ENCODE measurements at places on chromosomes 11 and 22.

DNA sequence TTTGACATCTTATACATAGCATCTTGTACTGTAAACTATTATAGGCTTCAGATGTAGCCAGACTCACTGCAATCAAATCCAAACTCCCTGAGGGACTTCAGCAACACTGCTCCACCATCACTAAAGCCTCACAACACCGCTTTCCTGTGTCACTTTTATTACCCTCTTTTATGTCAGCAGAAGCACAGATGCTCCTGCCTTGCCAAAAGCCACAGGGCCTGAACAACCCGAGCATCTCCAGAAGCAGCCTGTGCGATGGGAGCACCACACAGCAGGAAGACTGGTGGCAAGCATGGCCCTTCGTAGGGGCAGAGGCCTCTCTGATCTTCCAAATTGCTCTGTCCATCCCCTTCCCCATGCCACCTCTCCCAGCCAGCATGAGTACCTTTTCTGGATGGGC is 22.9 kb downstream of the TMEM123 start:
- DNase-seq = no peak
- H3K27ac ChIP-seq = no peak overlapping the region
- H3K36me3 ChIP-seq = no peaks in the 10 kb centered on the region
- no peak overlapping the region for H3K4me3 ChIP-seq

DNA sequence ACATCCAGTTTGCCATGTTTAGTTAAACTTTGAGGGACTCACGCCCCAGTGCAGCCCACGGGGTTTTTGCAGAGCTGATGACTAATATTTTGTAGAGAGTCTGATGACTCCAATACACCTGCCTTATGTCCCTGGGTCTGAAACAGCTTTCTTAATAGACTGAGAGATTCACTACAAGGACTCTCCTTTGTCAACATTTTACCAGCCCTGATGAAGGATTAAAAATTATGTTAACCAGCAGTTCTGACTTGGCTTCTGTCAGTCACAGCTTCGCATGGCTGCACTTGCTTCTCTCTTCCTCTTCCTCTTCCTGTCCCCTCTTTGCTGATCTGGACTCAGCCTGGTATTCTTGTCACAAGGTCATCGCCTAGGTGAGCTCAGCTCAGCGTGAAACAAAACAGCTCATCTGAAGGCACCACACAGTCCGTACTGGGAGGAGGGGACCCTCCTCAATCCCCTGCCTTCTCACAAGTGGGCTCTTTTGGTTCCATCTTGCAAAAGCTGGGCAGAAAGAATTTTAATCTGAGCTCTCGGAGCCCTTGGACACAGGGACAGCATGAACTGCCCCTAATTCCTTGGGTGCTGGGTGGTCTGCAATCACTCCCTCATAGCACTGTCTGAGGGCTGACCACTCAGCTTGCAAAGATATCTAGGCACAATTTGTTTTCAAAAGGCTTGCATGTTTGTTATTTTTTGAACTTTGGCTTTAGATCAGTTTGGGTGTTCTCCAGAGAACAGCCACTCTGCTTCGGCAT is 38.1 kb upstream of the POU2AF1 start:
- H3K36me3 ChIP-seq = no peaks in the 10 kb centered on the region
- H3K27me3 ChIP-seq = peaks cover 32% of the 10 kb centered on the region
- H3K27ac ChIP-seq = no peak overlapping the region
- no peak overlapping the region for H3K4me3 ChIP-seq
- H3K4me1 ChIP-seq = no peaks in the 10 kb centered on the region

GRCh38 chr11:117647872-117648271 is 149.1 kb downstream of the DSCAML1 start:
- no peaks in the 10 kb centered on the region for H3K36me3 ChIP-seq
- no peaks in the 10 kb centered on the region for H3K4me1 ChIP-seq
- H3K27me3 ChIP-seq = peaks cover 9% of the 10 kb centered on the region
- DNase-seq = no peak
- no peak overlapping the region for H3K4me3 ChIP-seq

DNA sequence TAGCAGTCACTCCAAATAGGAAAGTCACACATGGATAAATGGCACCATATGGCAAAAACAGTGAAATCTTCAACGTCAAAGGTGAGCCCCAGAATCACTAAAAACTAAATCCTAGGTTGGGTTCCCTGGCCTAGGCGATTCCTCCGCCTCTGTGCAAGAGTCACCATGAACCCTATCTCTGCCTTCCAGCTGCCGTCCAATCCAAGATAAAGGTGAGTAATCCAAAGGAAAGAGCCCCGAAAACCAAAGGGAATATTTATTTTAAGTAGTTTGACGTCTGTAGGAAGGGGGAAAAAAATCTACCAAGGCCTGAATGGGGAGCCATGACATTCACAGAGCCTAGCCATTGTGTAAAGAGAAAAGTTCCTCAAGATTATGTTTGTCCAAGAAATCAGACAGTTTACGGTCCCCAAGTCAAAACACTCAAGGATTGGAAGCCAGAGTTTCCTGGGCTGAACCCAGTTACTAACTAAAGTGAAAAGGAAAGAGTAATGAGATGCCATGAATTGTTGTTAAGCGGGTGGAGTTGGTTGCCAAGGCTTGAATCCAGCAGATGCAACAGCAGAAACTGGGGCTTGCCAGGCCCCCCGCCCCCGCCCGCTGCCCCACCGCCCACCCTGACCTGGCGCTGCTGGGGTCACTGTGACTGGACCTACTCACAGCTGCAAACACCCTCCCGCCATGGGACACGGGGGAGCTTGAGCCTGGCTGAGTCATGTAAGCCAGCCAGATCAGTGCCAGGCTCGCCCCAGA is 39.7 kb upstream of the ETS1 start:
- DNase-seq = no peak
- no peaks in the 10 kb centered on the region for H3K27me3 ChIP-seq
- H3K4me1 ChIP-seq = peaks cover 20% of the 10 kb centered on the region
- no peak overlapping the region for H3K27ac ChIP-seq
- H3K4me3 ChIP-seq = no peak overlapping the region

DNA sequence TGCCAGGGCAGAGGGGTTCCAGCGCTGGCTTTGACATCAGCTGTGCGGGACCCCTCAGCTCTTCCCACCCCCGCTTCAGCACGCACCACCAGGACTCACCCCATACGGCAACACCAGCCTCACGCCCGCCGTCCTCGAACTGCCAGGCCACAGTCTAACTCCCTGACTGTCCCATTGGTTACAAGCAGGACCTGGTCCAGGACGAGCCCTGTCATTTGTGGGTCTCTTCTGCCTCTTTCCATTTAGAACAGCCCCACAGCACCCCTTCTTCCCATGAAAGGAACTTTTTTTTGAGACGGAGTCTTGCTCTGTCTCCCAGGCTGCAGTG is 81.7 kb downstream of the PHF21B start:
- H3K4me1 ChIP-seq = no peaks in the 10 kb centered on the region
- DNase-seq = no peak
- H3K4me3 ChIP-seq = no peak overlapping the region

DNA sequence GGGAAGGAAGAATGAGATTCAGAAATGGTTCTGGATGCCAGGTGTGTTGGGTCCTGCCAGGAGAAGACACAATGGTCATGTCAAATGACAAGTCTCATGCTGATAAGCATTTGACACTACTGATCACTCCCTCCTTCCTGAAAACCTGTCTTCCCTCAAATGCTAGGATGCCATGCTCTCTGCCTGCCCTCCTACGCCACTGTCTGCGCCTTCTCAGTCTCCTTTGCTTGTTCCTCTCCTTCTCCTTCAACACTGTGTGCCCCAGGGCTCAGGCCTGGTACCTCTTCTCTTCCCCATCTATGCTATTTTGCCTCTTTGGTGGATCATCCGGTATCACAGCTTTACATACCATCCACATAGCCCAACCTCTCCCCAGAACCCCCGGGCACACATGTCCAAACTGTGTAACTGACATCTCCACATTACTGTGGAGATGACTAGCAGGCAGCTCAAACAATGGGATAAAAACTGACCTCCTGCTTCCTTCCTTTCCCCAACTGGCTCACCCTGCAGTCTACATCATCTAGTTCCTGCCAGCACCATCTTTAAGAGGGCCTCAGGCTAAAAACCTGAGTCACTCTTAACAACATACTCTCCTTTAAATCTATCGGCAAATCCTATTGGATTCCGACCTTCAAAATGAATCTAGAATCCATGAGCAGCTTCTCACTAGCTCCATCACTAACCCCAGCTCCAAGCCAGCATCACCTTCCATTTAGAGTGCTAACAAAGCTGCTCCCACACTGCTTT is 8.2 kb downstream of the AP1B1 start:
- DNase-seq = peak; percentile 58
- no peak overlapping the region for H3K4me3 ChIP-seq
- H3K27ac ChIP-seq = no peak overlapping the region
- H3K4me1 ChIP-seq = no peaks in the 10 kb centered on the region
- H3K27me3 ChIP-seq = no peaks in the 10 kb centered on the region

DNA sequence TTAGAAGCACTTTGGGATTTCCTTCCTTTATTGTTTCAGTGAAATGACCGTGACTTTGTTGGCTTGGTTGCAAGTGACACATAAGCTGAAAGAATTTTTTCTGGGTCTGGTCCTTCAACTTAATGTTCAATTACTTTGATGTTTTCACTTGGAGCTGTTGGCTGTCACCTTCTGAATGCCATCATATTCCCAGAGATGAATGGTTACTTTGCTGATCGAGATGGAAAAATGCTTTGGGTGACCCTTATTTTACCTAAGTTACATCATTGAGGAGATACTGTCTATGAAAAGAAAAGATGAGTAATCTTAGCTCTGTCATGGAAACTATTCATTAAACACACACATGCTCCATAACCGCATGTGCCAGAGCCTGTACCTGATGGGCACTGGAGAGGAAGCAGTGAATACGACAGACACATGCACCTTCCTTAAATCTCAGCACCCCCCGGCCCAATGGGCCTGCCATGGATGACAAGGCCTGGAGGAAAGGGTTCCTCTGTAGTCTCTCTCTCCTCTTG is 76.9 kb downstream of the TENM4 start:
- no peaks in the 10 kb centered on the region for H3K27me3 ChIP-seq
- no peaks in the 10 kb centered on the region for H3K4me1 ChIP-seq
- H3K36me3 ChIP-seq = no peaks in the 10 kb centered on the region
- no peak overlapping the region for H3K4me3 ChIP-seq
- no peak for DNase-seq

GRCh38 chr11:66845876-66846212 is 2.6 kb downstream of the RCE1 start:
- H3K27me3 ChIP-seq = no peaks in the 10 kb centered on the region
- DNase-seq = no peak
- peaks cover 13% of the 10 kb centered on the region for H3K4me1 ChIP-seq
- no peak overlapping the region for H3K27ac ChIP-seq
- H3K36me3 ChIP-seq = no peaks in the 10 kb centered on the region

- no peak overlapping the region for H3K4me3 ChIP-seq
- no peak for DNase-seq
- H3K4me1 ChIP-seq = no peaks in the 10 kb centered on the region
- H3K27me3 ChIP-seq = no peaks in the 10 kb centered on the region
- peaks cover 5% of the 10 kb centered on the region for H3K36me3 ChIP-seq
These were observed 57.6 kb downstream of the RNF169 start for GRCh38 chr11:74806267-74806666.

DNA sequence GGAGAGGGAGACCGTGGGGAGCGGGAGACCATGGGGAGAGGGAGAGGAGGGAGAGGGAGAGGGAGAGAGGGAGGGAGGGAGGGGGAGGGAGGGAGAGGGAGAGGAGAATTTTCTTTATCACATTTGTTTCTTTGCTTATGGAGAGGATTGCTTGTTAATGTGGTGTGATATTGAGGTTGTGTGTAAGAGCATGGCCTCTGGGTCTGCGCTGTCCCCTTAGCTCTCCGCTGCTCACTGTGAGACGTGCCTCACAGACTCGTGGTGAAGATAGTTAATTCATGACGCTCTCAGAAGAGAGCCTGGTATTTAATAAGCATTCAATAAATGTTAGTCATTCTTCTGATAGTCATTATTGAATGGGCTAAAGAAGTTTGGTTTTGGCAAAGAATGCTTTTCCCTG is 26.2 kb downstream of the PPFIA1 start:
- H3K36me3 ChIP-seq = peaks cover 3% of the 10 kb centered on the region
- no peak overlapping the region for H3K27ac ChIP-seq
- H3K27me3 ChIP-seq = no peaks in the 10 kb centered on the region
- 0 out of 2 replicates have a peak, but pooled peaks cover 4% of the 10 kb centered on the region for H3K4me1 ChIP-seq

Measured in GM23248 (cell line).